ENCODE measurements at places on chromosomes 4 and X. TPM values are rescaled to one million over a fixed set of nuclear protein-coding genes. Genes with fewer than 3 reads are reported as not detected.

Gene KCNIP4
- total RNA-seq = not detected

Gene KLHL8
- total RNA-seq = 10.6 TPM

Gene PRRG3
- 1.1 TPM for total RNA-seq

Gene BANK1
- 1.6 TPM for total RNA-seq

Gene SH3D19
- 94.7 TPM for total RNA-seq

Gene CLCN5
- 1.9 TPM for total RNA-seq

Gene ADH6
- not detected for total RNA-seq

Gene NLGN3
- total RNA-seq = 0.97 TPM

Gene H2BW2
- total RNA-seq = not detected

Gene ZNF732
- not detected for total RNA-seq

Gene PWWP3B
- total RNA-seq = 4.4 TPM

Gene GC
- 0.21 TPM for total RNA-seq

Gene PLK4
- total RNA-seq = 0.68 TPM

Gene HPGD
- total RNA-seq = 2.3 TPM

Gene ARL9
- total RNA-seq = not detected

Gene FAM9A
- total RNA-seq = not detected

Gene FMR1NB
- not detected for total RNA-seq

Gene DNAAF6
- not detected for total RNA-seq

Gene MCF2
- 0.24 TPM for total RNA-seq

Gene OPRPN
- total RNA-seq = not detected

Gene FHL1
- total RNA-seq = 1,025 TPM

Gene FAT1
- total RNA-seq = 67.8 TPM

Gene JAKMIP1
- total RNA-seq = 0.21 TPM

Gene MTMR1
- total RNA-seq = 19.2 TPM

Gene PPBP
- total RNA-seq = not detected

Gene ZNF674
- 2.7 TPM for total RNA-seq

Gene SCARB2
- total RNA-seq = 102 TPM

Gene SOWAHD
- 0.32 TPM for total RNA-seq
